SJCRH30 (cell line): ENCODE measurements at places on chromosomes 12 and 14.

- no peak for DNase-seq
These were observed 20.9 kb upstream of the GNS start for GRCh38 chr12:64780132-64780530.

DNA sequence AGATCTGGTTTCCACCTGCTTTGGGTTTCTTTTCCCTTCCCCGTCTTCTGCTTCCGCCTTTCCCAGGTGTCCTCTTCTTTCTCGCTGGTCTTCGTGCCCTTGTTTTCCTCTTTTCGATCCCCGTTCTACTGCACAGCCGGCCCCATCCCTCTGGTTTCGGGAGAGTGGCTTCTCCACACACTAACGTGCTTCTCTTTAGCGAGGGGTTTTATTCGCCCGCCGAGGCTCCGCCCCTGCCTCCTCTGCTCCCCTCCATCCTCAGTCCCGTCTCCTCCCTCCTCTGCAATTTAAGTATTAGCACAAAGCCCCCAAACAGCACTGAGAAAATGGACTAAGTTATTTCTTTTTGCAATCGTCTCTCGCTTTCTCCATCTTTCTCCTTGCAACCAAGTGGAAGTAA, at the start of gene SLC7A8:
Gene SLC7A8, minus strand, starts transcription at position 182 of the 400 bp plus-strand sequence. CDS start 746 bp downstream, outside the sequence.
- DNase-seq: peak; percentile 36

DNA sequence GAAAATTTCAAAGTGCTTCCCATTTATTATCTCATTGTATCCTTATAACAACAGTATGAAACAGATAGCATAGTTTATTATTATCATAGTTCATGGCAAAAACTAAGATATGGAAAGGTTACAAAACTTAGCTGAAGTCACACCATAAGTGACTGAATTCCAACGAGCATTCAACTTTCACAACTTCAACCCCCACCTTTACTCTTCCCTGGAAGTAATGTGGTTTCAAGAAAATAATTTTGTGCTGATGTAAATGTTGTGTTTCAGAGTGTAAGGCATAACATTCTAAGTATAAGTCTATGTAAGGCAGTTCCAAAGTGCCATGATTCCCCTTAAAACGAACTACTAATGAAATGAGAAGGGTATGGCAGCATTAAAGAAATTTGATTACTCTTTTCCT, 454.5 kb downstream of the BCAT1 start:
- no peak for DNase-seq

DNA sequence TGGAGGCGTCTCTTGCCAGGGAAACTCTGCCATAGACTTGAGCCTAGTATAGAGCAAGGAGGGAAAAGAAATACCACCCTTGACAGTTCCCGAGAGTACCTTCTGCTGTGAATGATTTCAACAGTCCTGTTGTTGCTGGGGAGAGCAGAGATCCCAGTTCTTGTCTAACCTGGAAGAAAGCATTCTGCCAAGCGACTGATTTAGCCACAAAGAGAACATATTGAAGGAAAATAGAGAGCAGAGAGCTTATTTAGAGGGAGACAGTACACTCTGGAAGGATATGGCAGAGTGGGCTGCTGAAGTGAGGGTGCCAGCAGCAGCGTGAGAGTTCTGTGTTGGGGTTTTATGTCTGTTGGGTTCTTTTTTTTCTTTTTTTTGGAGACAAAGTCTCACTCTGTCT, 966.9 kb upstream of the TMEM132C start:
- no peak for DNase-seq

- DNase-seq: peak; percentile 98
These were observed 5.6 kb downstream of the TNFRSF1A start for GRCh38 chr12:6336079-6336888.

DNA sequence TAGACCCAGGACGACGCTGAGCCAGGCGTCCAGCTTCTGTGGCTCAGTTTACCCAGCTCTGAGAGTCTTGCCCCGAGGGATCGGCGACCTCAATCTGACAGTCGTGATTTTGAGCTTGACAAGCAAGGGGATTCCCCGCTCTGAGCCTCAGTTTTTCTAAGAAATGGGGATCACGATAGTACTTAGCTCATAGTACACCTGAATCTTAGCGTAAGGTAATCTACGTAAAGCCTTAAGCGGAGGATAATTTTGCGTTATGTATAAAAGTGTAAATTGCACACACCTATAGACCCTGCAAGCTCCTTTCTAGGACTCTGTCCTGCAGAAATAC, 285 bp downstream of the MVK start:
- DNase-seq: no peak

GRCh38 chr12:49654715-49655114, 31.4 kb downstream of the PRPF40B start:
- no peak for DNase-seq

DNA sequence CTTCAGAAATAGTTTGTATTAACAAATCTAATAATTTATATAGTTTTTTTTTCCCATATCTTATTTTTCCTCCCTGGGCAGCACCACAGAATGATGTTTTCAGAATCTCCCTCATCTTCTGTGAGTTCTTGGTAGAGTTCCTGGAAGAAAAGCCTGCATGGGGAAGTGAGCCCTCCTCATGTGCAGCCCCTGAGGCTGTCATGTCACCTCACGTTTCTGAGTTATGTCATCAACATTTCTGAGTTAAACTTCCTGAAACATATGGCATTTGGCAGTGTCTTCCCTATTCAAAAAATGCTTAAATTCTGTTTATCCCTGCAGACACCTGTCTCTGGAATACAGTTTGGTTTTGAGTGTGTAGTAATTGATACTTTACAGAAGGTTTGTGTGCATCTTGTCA, 979.0 kb downstream of the TMEM121 start:
- no peak for DNase-seq

- DNase-seq: no peak
These were observed 21.0 kb downstream of the BATF start for GRCh38 chr14:75543253-75543652.

GRCh38 chr12:76740501-76740900, 23.4 kb upstream of the ZDHHC17 start:
- DNase-seq: no peak

DNA sequence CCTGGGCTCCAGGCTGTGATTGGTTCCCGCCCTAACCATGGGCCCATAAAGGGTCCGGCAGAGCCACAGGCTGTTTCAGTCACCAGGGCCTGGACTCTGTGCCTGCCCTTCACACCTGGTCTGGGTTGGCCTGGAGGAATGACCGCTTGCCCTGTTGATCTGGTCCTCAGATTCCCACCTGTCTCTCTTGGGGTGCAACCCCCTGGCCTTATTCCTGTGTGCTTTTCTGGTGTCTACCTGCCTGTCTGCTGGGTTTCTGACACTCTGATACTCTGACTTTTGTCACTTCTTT, 2.9 kb upstream of the KRT83 start:
- no peak for DNase-seq
